Activated T-helper 1 cell treated with anti-CD3 and anti-CD28 coated beads, Interleukin-12 subunit alpha, Interleukin-12 subunit beta, Interleukin-2, Interleukin-4 antibody, amounts not matched to agents 30 ng/mL and 10 ng/mL and 1 ng/mL, durations not matched to agents 14 hours and 24 hours and 36 hours (primary cell): ENCODE measurements at places on chromosomes 1 and 21.

- no peak for DNase-seq
Observed at GRCh38 chr1:55062801-55063576, 23.6 kb downstream of the PCSK9 start.

GRCh38 chr1:69363236-69363635 lies 204.5 kb upstream of the LRRC7 start:
- DNase-seq: no peak

DNA sequence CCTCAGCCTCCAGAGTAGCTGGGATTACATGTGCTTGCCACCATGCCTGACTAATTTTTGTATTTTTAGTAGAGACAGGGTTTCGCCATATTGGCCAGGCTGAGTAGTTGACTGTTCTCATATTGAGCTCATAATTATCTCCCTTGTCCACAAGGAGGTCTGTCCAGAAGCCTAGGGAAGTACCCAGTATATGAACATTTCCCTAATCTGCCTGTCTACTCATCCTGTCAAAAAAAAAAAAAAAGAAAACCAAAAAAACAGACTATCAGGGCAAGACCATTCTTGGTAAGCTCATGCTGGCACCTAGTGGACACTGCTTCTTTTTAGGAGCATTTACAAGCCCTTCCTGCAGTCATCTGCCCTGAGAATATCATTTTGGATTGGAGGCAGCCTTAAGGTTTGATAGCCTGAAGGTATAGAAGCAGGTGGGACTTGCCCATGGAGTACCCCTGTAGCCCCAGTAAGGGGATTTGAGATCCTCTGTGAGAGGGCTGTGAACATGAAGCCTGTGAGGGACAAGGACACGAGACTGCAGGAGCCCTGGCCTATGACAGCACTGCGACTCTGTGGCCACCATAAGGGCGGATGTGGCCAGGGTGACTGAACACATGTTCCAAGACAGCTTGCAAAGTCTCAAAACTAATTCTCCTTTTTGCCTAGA lies 10.8 kb upstream of the DUSP12 start:
- DNase-seq: peak; percentile 54

GRCh38 chr1:17675744-17676143 lies 79.4 kb upstream of the ACTL8 start:
- DNase-seq: no peak

DNA sequence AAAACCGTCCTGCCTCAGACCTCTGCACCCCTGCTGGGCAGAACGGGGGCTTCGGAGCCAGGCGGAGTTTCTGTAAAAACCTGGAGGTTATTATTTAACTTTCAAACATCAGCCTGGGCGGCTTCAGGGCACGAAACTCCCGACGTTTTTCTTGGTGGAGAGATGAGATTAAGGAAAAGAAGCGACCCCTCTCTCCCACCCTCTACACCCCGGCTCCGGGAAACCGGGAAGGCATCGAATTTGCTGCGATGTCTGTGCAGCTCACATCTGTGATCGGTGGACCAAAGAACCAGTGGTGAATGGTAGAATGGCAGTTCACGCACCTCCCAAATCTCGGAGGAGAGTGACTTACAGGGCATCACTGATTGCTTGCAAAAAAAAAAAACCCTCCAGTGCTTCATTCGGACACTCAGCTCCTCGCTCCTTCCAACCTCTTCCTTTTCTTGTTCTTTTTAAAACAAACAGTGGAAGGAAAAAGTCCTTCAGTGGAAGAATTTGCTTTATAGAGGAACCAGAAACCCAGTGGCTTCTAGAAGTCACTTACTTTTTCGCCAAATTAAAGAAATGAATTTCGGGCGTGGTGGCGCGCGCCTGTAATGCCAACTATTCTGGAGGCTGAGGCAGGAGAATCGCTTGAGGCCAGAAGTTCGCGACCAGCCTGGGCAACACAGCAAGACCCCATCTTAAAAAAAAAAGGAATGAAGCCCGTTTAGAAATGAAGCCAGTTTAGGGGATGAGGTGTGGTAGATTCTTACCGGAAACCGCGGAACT lies 884 bp downstream of the PHACTR4 start:
- DNase-seq: peak; percentile 15

GRCh38 chr1:158055854-158056253 lies 62.4 kb downstream of the KIRREL1 start:
- DNase-seq: no peak

DNA sequence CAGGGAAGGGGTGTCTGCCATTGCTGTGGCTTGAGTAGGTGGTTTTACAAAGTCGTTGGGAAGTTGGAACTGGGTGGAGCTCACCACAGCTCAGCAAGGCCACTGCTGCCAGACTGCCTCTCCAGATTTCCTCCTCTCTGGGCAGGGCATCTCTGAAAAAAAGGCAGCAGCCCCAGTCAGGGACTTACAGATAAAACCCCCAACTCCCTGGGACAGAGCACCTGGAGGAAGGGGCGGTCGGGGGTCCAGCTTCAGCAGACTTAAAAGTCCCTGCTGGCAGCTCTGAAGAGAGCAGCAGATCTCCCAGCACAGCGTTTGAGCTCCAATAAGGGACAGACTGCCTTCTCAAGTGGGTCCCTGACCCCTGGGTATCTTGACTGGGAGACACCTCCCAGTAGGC lies 124.2 kb downstream of the LHX8 start:
- DNase-seq: no peak

- no peak for DNase-seq
Observed at GRCh38 chr1:6162773-6163172, 17.3 kb downstream of the CHD5 start.

- DNase-seq: no peak
Observed at GRCh38 chr1:85375493-85375892, 89.5 kb downstream of the DDAH1 start.

DNA sequence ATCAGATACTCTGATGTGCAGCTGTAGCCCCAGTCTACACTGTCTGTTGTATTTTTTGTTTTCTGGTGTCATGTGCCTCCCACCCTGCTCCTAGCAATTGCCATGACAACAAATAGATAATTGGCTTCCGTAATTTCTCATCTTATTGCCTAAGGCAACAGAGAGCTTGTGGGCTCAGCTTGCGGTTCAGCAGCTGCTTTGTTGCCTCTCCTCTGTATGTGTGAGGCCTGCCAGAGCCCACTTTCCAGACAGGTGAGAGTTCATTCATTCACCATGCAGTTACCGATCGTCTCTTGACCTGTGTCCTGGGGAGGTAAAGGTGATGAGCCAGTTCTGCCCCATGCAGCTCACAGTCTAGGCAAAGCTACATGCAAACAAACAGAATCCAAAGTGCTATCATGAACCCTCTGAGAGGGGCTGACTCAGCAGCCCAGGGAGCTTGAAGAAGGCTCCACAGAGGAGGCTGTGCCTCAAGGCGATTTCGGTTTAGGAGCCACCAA lies 11.9 kb downstream of the LGALS8 start:
- no peak for DNase-seq

DNA sequence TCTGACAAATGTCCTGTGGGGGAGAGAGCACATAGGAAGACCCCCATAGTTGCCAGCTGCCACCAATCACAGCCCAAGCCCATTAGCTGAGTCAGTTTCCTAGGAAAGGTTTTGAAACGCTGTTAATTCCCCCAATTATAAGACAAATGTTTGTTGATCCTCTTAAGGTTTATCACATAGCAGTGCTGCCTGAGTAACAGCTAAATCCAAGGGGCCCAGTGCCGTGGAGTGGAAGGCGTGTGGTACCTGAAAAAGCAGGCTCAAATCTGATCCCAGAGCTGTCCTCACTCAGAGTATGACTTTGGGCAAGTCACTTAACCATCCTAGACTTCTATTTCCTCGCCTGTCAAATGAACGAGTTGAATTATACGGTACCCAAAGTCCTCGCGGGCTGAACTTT lies 69.5 kb downstream of the GRIK3 start:
- DNase-seq: no peak

GRCh38 chr21:21851657-21852056 lies 853.4 kb downstream of the NCAM2 start:
- no peak for DNase-seq

DNA sequence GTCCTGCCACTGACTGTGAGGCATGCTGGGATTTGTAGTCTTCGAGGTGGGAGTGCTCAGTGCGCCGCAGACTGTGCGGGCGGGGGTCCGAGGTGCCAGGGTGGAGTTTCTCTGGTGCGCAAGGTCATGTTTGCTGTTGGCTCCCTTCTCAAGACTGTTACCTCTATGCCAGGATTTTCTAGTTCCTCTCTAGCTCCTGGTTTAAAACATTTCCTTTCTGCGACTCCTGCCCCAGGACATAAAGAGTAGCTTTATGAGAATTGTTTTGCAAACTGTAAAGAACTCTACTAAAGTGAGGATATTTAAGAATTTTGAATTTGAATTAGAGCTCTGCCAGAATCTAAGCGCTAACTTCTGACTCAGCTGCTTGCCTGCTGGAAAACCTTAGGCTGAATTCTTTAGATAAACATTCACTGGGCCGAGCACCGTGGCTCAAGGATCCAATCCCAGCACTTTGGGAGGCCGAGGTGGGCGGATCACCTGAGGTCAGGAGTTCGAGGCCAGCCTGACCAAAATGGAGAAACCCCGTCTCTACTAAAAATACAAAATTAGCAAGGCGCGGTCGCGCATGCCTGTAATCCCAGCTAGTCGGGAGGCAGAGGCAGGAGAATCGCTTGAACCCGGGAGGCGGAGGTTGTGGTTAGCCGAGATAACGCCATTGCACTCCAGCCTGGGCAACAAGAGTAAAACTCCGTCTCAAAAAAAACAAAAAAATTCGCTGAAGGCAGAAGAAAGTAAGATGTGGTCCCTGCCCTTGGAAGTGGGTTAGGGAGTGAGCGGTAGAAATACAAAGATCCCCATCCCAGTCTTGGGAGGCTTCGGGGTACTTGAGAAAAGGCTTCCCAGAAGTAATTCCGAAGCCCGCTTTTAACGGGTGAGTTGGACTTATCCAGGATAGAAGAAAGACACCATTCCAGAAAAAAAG lies 992 bp upstream of the USP48 start:
- DNase-seq: no peak

GRCh38 chr1:201013991-201014815 lies 9.3 kb downstream of the KIF21B start:
- DNase-seq: no peak

- DNase-seq: no peak
Observed at GRCh38 chr21:18769599-18769998, 366.0 kb upstream of the TMPRSS15 start.

DNA sequence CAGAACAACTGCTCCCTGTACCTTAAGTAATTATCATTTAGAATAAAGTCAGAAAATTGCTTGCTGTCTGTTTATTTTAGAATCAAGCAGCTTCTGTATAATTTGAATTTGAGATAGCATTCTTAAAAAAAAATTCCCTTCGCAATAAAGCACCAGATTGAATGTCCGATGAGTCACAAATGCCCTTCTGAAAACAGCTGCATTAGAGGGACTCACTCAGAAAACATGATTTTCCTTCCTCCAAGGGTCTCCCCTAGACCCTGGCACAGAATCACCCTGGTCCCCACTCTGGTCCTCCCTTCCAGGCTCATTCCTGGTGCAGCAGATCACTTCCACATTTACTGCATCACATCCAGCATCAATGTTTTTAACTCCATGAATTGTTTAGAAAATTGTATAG lies 471.1 kb upstream of the VAMP3 start:
- DNase-seq: no peak

DNA sequence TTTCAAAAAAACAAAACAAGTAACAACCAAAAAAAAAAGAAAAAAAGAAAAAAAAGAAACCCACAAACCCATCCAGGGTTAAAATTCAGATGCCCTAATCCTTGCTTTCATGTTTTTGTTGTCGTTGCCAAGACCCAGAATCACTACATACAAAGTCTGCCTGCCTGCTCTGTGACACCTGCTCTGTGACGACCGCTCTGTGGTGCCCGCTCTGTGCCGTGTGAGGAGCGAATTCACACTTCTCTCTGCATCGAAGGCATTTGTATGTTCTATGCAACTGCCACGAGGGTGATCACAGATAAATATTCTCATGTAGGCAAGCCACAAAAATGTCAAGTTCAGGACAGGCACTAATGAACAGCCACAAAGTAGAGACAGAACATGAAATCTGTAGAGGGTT lies 178.6 kb downstream of the SLC45A1 start:
- DNase-seq: no peak

GRCh38 chr1:143721024-143721373 lies 250.8 kb downstream of the FAM72C start:
- no peak for DNase-seq

- DNase-seq: no peak
Observed at GRCh38 chr1:161676441-161676840, 13.5 kb downstream of the FCGR2B start.

DNA sequence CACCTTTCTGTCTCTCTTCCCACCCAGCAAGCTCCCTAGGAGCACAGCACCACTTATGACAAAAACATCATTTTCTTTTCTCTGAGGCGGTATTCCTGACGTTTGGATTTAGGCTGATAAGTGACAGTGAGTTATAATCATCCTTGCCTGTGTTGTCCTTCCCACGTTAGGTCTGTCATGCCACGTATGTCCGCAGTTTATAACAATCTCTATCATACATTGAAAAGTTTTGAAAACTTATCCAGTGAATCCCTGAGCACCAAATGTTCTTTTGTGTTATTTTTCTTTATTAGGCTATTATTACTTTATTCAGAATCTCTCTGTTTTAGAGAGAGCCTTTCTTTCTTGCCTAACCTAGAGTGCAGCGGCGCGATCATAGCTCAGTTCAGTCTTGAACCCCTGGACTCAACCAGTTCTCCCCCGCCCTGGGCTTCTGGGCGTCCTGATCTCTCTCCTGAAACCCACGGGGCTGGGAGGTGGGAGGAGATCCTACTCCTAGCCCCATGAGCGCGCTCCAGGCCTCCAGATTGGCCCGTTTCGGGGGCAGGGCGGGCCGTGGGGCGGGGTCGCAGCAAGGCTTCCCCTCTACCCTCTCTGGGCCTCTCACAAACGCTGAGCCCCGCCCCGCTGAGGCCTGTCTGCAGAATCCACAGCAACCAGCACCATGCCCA lies at the start of gene GSTM2:
Gene GSTM2, plus strand, starts transcription at position 606 of the 671 bp plus-strand sequence. Its CDS starts 59 bp downstream, at position 665.
- DNase-seq: peak; percentile 83

GRCh38 chr21:36700295-36700970 lies 1.5 kb downstream of the SIM2 start:
- no peak for DNase-seq

GRCh38 chr21:36235058-36235582 lies 78.5 kb downstream of the DOP1B start:
- DNase-seq: no peak

GRCh38 chr1:190738317-190738716 lies 260.7 kb upstream of the BRINP3 start:
- DNase-seq: no peak

GRCh38 chr1:1573843-1574720 lies 581 bp downstream of the SSU72 start:
- peak; percentile 75 for DNase-seq

- DNase-seq: no peak
Observed at GRCh38 chr1:10918531-10918930, 93.9 kb upstream of the TARDBP start.

DNA sequence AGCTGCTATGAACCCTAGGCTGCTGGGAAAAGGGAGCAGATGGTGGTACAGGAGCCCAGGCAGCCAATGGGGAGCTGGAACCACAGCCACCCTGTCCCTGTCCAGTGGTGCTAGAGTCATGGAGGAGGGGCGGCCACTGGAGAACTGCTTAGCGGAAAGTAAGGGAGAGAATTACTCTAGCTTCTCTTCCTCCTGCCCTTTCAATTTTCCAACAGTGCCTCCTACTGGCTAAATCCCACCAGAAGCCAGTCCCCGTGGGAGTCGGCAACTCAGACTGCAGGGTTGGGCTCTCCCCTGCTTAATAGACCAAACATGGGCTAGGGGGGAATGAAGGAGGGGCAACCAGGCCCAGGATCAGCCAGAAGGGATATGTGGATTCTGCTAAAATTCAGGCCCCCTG lies 154.5 kb downstream of the ACTL8 start:
- no peak for DNase-seq

GRCh38 chr1:93995837-93996536 lies 86.8 kb upstream of the GCLM start:
- DNase-seq: no peak
